ENCODE measurements at places on chromosomes 16 and 17. TPM values are rescaled to one million over a fixed set of nuclear protein-coding genes. Genes with fewer than 3 reads are reported as not detected.

GRCh38 chr17:80783971-80784370 is 207.7 kb upstream of the CHMP6 start:
- no peak overlapping the region for H3K4me3 ChIP-seq
- no peaks in the 10 kb centered on the region for H3K36me3 ChIP-seq
- H3K27me3 ChIP-seq, result no peaks in the 10 kb centered on the region
- DNase-seq, result no peak
- H3K4me1 ChIP-seq, result peaks cover 4% of the 10 kb centered on the region
- no peak overlapping the region for H3K27ac ChIP-seq

GRCh38 chr17:50118076-50118827 is 11.7 kb downstream of the SAMD14 start:
- H3K27ac ChIP-seq, result no peak overlapping the region
- no peak for DNase-seq
- H3K36me3 ChIP-seq, result no peaks in the 10 kb centered on the region
- no peak overlapping the region for H3K4me3 ChIP-seq
- H3K4me1 ChIP-seq, result peaks cover 19% of the 10 kb centered on the region
- no peaks in the 10 kb centered on the region for H3K27me3 ChIP-seq

GRCh38 chr17:16938031-16938430 is 33.9 kb downstream of the TNFRSF13B start:
- no peaks in the 10 kb centered on the region for H3K4me1 ChIP-seq
- H3K27ac ChIP-seq, result no peak overlapping the region
- no peaks in the 10 kb centered on the region for H3K36me3 ChIP-seq
- no peak overlapping the region for H3K4me3 ChIP-seq

Gene SMIM36
- not detected for total RNA-seq

Gene ABCC12
- not detected for total RNA-seq

- peak overlapping the region; percentile 48 for H3K27ac ChIP-seq
- H3K4me1 ChIP-seq, result peaks cover 7% of the 10 kb centered on the region
- no peaks in the 10 kb centered on the region for H3K27me3 ChIP-seq
- no peak for DNase-seq
- H3K4me3 ChIP-seq, result peak overlapping the region; percentile 14
Measured at GRCh38 chr16:89863741-89864526, 9.5 kb upstream of the TCF25 start.

DNA sequence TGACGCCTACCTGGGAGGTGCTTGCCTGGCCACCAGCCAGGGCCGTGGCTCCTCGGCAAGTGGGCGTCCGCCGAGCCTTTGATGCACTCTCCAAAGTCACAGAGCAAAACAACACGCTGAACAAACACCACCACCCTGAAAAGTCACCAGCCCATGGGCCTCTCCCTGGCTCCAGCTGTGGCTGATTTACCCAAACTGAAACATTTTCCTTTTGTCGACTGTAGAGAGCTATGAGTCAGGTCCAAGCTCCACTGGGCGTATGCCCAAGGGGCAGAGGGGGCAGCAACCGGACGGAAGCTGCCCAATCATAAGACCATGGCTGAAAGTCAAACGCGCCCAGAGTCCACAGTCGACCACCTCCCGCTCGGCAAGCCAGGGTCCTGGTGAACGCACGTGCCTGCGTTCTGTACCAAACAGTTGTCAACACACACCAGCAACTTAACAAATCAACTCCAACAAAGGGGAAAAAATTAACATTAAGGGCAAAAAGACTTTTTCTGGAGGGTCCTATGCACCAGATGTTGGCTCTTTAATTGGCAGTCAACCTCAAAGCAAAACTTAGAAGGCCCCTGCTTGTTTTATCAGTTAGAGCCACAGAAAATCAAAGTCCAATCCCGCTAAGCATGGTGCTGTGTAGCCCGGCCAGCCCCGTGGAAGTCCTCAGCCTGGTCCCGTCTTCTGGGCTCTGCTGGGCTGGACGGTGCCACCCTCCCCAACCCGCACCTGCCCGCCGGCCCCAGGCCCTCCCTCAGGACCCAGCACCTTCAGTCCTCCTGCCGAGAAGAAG is 47.3 kb downstream of the TBC1D16 start:
- DNase-seq, result peak; percentile 66
- H3K4me3 ChIP-seq, result no peak overlapping the region
- no peaks in the 10 kb centered on the region for H3K36me3 ChIP-seq
- peaks cover 5% of the 10 kb centered on the region for H3K4me1 ChIP-seq
- H3K27me3 ChIP-seq, result no peaks in the 10 kb centered on the region

GRCh38 chr17:74860229-74860871 is 665 bp upstream of the GRIN2C start:
- peaks cover 37% of the 10 kb centered on the region for H3K27me3 ChIP-seq
- no peaks in the 10 kb centered on the region for H3K36me3 ChIP-seq
- H3K4me1 ChIP-seq, result peaks cover 35% of the 10 kb centered on the region

GRCh38 chr16:65463652-65464260 is 341.9 kb upstream of the CDH11 start:
- H3K4me1 ChIP-seq, result no peaks in the 10 kb centered on the region
- H3K27me3 ChIP-seq, result no peaks in the 10 kb centered on the region
- no peak overlapping the region for H3K4me3 ChIP-seq
- DNase-seq, result no peak
- H3K27ac ChIP-seq, result no peak overlapping the region
- no peaks in the 10 kb centered on the region for H3K36me3 ChIP-seq

- peak; percentile 94 for DNase-seq
- H3K36me3 ChIP-seq, result no peaks in the 10 kb centered on the region
- H3K4me1 ChIP-seq, result peaks cover 10% of the 10 kb centered on the region
- H3K27ac ChIP-seq, result peak within 1 kb of the TSS; percentile 75
- no peaks in the 10 kb centered on the region for H3K27me3 ChIP-seq
Measured at GRCh38 chr17:781805-782731, at the start of the genes GLOD4 and MRM3. TSS of gene GLOD4 (minus strand) at chr17:782280. CDS start at chr17:782255, 25 bp downstream. TSS of gene MRM3 (plus strand) at chr17:782353. CDS start at chr17:782379, 26 bp downstream.

GRCh38 chr17:32191306-32191705 is 49.0 kb downstream of the RHOT1 start:
- DNase-seq, result no peak
- no peaks in the 10 kb centered on the region for H3K27me3 ChIP-seq
- H3K4me1 ChIP-seq, result no peaks in the 10 kb centered on the region
- H3K36me3 ChIP-seq, result no peaks in the 10 kb centered on the region
- H3K4me3 ChIP-seq, result no peak overlapping the region

Gene PRSS22
- total RNA-seq, result 1.8 TPM

- no peak overlapping the region for H3K27ac ChIP-seq
- no peaks in the 10 kb centered on the region for H3K4me1 ChIP-seq
Measured at GRCh38 chr16:50530277-50531236, 17.6 kb upstream of the NKD1 start.

Gene QPRT
- total RNA-seq, result 52.9 TPM

GRCh38 chr16:2769675-2770056 is 7.4 kb downstream of the ELOB start:
- peaks cover 3% of the 10 kb centered on the region for H3K4me1 ChIP-seq
- H3K4me3 ChIP-seq, result no peak overlapping the region
- peak overlapping the region; percentile 59 for H3K27ac ChIP-seq

DNA sequence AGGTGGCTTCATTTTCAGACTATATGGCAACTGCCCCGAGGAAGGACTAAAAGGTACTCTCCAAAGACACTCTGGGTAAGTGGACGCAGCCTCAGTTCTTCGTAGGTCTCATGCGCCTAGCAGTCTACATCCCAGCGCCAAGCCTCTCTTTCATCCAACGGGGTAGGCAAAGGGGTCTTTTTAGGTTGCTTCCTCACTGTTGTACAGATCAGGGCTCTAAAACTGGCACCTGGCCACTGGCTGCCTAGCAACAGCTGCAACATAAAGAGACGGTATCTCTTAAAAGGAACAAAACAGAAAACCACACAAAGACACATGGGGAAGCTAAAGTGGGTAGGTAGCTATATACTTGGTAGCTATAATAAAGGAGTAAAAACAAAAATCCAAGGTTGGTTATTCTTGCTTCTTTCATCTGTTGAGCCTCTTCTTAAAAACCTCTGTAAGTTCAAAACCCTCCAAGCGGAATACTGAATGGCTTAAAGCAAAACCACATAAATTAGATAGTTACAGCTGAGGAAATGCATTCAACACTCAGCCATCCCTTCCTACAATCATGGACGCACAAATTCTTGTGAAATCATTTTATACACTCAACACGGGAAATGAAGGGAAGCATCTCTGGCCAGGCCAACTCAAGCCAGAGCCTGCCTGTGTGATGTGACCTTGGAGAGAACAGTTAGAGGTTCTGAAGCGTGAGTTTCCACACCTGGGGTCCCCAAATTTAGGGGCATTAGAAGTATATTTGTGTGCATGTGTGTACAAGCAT is 22.7 kb downstream of the CYTH1 start:
- peak overlapping the region; percentile 51 for H3K27ac ChIP-seq
- peak overlapping the region; percentile 21 for H3K4me3 ChIP-seq
- DNase-seq, result peak; percentile 91

Gene CDH11
- 3.9 TPM for total RNA-seq

DNA sequence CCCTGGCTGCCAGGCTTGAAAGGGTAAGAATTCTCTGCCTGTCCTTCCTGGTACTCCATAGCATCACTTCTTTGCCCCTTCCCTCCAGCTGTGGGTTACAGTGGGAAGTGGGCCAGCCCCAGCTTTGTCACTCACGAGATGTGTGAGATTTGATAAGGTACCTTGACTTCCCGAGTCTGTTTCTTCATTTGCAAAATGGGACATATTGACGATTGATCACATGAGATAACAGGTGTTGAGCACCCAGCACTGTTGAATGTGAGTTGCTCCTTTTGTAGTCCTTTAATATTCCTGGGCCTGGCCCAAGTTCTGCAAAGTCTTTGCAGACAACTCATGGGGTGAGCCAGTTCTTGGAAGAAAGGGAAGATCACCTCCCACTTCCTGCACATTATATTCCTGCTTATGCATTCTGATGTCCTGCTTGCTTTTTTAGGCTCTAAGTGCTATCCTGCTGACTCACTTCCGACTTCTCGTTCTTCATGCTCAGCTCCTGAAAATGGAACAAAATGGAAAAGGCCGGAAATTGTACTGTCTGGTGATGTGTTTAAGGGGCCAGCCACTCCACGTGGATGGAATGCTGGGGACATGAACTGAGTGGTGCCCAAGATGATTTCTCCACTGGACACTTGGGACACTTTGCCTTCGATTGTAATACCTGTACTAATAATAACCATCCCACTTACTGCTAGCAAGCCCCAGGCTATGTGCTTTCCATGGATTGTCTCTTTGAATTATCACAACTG is 8.3 kb upstream of the NLK start:
- H3K27me3 ChIP-seq, result no peaks in the 10 kb centered on the region
- no peaks in the 10 kb centered on the region for H3K36me3 ChIP-seq
- no peak overlapping the region for H3K27ac ChIP-seq
- H3K4me1 ChIP-seq, result no peaks in the 10 kb centered on the region
- H3K4me3 ChIP-seq, result no peak overlapping the region

GRCh38 chr17:67439269-67439668 is 62.2 kb downstream of the PITPNC1 start:
- H3K4me3 ChIP-seq, result no peak overlapping the region
- H3K4me1 ChIP-seq, result peaks cover 22% of the 10 kb centered on the region
- no peak for DNase-seq
- H3K27me3 ChIP-seq, result no peaks in the 10 kb centered on the region
